Astrocyte (in vitro differentiated cells and primary cell): ENCODE measurements at places on chromosomes 4 and X.
A peak's percentile ranks its signal among the peaks of the same experiment; 100 is the strongest.

DNA sequence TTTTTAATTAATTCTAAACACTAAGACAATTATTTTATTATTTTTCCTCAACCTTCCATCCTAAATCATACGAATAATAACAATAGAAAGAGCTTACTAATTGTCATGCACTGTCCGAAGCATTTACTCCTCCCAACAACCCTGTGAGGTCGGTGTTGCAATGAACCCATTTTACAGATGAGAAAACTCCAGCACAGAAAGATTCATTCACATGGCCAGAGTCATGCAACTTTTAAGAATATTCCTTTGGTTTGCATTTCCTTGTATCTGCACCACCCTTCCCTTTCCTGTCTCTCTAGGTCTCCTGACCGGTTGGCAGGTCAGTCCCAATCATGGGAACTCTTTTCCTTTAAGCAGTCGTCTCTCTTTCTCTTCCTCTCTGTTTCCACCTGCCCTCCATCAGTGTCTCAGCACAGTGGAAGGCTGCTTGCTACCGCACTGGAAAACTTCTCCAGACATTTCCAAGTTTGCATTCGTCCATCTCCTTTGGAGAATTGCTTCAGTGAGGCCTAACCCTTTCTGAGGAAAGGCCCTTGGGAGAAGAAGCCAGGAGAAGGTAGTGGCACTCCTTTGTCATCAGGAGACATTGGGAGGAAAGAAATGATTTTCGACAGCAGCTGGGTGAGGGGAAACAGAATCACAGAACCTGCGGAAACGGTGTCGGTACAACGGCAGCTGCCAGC, 1.9 kb upstream of the TMSB4X start:
- DNase-seq: no peak

DNA sequence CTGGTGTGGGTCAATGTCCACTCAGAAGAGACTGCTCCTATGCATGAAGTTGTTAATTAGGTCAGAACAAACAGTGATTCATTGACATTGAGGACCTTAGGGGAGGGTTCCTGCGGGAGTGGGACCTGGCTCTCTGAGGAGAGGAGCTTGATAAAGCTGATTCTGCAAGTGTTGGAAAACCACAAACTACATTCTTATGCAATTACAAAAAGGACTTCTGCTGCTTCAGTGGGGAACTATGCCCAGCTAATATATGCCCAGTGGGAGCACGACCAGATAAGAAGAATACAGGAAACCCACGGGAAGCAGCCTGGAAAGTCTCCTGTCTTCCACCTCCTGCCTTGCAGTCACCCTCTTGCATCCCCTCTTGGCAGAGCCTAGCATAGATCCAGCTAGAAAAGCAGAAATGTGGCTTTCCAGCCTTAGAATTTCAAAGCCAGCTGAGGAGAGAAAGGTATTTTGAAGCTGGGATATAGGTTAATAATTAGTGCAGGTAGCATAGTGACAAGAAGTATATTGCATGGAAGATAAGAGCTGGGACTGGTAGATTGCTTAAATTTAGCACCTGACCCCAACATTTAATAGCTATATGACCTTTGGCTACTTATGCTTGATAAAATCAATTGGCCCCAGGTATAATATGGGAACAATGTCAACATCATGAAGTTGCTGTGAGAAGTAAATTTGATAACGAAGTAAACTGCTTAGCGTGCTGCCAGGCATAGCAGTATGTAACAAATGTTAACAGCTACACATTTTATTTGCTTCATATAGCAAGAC, 34.9 kb upstream of the UGT8 start:
- DNase-seq: peak; percentile 68

- no peak for DNase-seq
These were observed 75.6 kb downstream of the TRIML1 start for GRCh38 chr4:188214861-188215260.

- no peak for DNase-seq
These were observed 107.3 kb downstream of the PDE5A start for GRCh38 chr4:119521268-119521667.

DNA sequence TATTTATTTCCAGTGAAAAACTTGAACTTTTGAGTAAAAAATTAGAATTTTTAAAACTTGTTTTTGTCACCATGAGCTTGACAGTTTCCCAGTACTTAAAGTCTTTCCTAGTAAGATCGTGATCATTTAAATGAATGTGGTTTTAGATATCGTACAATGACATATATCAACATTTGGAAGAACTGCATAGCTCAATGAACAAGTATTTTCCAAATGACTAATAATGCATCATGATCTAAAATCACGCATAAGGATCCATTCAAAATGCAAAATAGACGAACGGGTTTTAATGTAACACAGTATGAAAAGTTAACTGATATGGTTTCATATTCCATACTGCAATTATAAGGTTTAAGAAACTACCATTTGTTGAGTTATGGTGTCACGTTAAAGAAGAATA, 4.1 kb upstream of the NDNF start:
- no peak for DNase-seq

DNA sequence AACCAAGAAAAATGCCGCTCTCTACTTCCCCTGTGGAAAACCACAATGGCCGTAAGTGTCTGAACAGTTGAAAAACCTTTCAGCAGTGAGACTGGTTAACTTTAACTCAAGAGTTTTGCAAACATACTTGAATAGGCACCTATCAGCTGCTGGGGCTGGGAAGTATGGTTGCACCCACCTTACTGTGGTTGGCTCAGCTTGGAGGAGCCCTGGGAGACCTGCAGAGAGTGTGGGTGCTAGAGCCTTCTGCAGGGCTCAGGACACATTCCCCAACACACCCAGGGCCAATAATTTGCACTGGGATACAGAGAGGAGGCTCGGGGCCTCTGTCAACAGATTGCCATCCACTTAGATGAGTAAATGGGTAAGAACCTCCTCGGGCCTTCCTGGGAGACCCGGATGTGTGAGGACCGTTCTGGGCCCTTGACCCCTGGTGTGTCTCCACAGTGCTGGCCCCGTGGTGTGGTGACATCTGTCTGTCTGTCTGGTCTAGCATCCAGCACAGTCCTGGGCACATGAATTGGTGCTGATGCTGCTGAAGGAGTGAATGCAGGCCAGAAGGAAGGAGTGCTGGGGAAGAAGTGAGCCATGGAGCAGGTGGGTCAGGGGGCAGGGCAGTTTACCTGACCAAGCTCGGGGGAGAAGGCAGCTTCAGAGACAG, 46.5 kb downstream of the MAGEA1 start:
- no peak for DNase-seq

DNA sequence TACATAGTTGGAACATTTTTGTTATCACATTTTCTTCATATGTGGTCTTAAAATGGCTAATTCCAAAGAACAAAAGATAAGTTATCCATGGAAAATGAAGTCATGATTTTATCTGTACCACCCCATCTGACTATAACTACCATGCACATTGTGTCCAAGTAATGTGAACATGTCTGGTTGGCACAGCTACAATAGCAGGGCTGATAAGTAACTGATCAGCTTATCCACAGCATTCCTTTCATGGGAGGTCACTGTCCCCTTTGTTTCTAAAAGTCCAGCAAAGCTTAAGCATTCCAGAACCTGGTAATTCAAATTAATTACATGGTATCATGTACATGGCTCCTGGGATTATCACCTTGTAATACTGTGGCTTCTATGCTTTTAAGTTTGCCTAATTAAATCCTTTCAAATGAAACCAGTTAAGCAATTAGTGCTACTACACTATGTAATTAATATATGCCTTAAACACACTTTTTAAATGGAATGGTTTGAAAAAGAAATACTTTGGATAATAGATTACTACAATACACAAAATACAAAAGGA, 21.1 kb upstream of the SORBS2 start:
- DNase-seq: peak; percentile 90

GRCh38 chr4:187184508-187184907, 460.9 kb upstream of the FAT1 start:
- DNase-seq: no peak

DNA sequence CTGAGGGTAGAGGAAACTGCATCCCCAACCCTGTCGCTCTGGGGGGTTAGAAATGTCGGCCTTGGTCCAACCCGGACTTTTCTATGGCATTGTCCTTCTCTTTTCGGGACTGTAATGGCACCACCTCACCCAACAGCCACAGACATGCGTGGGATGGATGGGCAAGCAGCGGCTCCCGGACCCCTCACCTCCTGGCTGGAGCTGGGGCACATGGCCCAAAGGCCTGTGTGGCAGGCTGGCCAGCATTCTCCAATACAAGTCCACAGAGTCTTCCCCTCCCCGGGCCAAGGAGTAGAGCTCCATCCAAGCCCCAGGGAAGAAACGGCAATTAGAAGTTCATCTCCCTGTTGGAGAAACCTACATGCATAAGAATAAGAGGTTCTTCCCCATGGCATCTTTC, 142.9 kb downstream of the NR3C2 start:
- no peak for DNase-seq

DNA sequence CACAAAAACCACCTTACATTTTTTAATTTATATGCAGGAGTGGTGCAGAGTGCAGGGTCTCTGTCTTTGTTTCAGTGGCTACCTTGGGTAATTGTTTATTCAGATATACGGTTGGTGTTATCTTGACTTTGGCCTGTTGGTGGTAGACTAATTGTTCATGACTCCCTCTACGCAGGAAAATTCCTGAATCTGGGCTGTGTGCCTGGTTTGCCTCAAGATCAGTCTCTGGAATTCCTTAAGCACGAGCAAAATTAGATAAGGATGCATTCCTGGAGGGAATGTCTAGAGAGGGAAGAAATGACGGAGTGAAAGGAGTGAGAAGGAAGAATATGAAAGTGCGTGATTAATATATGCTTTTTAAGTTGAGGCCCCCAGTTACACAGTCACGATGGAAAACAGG, 576.9 kb upstream of the PCDH10 start:
- peak; percentile 96 for DNase-seq

- DNase-seq: no peak
These were observed 125.7 kb downstream of the ZC4H2 start for GRCh38 chrX:64850371-64851082.

- no peak for DNase-seq
These were observed 15.8 kb upstream of the UGDH start for GRCh38 chr4:39543034-39543433.

DNA sequence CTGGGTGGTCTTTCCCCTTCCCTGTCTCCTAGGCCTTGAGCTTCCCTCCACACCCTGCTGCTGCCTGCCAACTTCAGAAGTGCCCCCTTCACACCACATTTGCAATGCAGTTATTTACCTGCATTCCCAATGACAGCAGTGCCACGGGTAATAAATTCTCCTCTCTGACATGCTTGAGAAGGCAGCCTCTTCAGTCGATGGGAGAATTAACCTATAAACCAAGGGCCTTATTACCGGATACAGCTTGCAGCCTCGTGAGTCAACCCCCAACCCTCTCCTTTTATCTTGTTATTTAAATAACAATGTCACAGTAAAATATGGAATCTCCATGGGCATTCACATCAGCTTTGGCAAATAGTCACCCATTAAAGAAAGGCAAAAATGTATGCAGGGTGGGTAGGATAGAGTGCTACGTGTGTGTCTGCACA, 34.7 kb upstream of the LGI2 start:
- no peak for DNase-seq

- peak; percentile 3 for DNase-seq
These were observed 350.0 kb downstream of the SLC7A11 start for GRCh38 chr4:137892134-137892533.

DNA sequence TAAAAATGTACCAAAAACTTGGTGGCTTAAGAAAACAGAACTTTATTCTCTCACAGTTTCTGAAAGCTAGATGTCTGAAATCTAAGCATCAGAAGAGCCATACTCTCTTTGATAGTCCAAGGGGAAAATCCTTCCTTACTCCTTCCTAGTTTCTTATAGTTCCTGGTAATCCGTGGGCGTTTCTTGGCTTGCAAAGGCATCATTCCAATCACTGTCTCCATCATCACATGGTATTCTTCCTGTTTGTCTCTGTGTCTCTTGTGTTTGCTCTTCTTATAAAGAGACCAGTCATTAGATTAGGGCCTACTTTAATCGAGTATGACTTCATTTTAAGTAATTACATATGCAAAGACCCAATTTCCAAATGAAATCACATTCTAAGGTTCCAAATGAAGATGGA, 118.9 kb upstream of the FSTL5 start:
- no peak for DNase-seq

- peak; percentile 66 for DNase-seq
These were observed 13.3 kb downstream of the MGARP start for GRCh38 chr4:139266583-139267257.

- no peak for DNase-seq
These were observed 77.8 kb downstream of the KLHL13 start for GRCh38 chrX:118038614-118039365.

DNA sequence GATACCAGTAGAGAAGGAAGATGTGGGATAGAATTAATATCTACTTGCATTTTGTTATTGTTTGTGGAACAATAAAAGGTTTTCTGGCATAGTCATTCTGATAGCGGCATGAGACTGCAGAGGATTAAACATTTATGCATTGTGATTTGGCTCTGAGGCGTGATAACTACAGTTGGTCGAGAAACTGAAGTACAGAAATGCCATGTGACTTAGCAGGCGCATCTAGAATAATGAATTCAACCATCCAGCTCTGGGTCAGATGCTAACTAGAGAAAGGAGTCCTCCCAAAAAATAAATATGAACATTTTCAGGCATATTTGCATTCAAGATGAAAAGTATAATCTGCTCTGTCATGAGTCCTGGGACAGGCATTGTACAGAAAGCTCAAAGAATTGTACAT, 62.8 kb downstream of the CCSER1 start:
- no peak for DNase-seq

GRCh38 chrX:39728025-39728424, 369.7 kb downstream of the BCOR start:
- no peak for DNase-seq

DNA sequence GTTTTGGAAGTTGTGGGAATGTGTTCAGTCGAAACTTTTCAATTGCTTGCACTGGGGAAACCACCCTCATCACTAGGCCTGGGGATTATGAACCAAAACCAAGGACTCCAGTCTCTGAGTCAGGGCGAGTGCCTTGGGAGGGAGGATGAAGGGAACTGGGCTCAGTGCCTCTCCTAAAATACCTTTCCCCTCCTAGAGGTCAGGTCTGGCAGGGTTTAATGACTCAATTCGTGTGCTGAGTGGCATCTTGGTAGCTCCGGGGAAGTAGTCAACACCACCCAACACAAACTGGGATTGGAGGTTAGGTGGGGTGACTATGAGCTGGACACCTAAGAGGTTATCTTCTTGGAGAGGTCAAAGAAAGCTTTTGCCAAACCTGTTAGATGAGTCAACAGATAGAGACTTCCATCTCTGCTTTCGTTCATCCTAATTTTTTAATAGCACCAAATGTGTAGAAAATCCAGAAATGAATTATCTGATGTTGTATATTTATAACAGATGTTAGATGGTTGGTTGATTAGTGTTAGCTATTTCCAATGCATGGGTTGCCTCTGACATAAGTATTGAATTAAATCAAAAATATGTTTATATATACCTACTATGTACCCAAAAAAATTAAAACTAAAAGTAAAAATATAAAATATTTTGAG, 202.8 kb downstream of the SHROOM3 start:
- DNase-seq: no peak

GRCh38 chr4:140176735-140177134, 22.8 kb upstream of the MAML3 start:
- DNase-seq: peak; percentile 67

- DNase-seq: peak; percentile 48
These were observed 73.9 kb upstream of the DIPK2B start for GRCh38 chrX:45274576-45274975.

- DNase-seq: no peak
These were observed 73.5 kb upstream of the EMCN start for GRCh38 chr4:100591161-100591876.
